ENCODE measurements at places on chromosomes 1 and 21.
A peak's percentile ranks its signal among the peaks of the same experiment; 100 is the strongest.

- DNase-seq: no peak
Observed at GRCh38 chr21:31201144-31201543, 142.9 kb downstream of the TIAM1 start.

DNA sequence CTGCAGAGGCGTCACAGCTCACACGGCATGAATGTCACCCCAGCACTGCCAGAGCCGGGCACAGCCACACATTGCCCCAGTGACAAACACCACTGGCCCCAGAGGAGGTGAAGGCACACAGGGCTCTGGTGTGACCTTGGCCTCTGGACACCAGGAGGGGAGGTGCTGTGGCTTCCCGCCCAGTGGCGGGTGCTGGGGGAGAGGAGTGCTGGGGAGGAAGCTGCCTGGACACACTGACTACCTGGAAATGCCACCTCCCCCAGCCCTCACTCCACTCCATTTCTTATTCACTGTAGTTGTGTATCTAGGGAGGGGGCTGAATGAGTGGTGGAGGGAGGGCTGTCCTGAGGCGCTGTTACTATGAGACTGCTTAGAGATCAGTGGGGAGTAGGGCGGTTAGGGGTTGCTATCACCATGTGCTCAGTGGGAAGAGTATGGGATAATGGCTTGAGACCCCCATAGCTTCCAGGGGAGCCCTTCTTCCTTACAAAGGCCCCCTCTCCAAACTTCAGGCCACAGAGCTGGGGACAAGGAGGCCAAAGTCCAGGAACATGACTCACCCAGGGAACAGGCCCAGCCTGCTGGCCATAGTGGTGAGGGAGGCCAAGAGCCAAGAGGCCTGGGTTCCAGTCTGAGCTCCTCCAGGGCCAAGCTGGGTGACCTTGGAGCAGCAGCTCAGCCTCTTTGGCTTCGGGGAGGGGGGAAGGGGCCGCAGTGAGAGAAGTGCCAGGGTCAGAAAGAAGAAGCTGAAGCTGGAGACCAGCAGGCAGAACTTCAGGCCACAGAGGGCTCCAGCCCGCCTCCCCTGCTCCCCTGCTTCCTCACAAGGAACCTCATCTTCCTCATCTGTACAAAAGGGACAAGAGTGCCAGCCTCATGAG lies 40.1 kb downstream of the AHDC1 start:
- peak; percentile 73 for DNase-seq

DNA sequence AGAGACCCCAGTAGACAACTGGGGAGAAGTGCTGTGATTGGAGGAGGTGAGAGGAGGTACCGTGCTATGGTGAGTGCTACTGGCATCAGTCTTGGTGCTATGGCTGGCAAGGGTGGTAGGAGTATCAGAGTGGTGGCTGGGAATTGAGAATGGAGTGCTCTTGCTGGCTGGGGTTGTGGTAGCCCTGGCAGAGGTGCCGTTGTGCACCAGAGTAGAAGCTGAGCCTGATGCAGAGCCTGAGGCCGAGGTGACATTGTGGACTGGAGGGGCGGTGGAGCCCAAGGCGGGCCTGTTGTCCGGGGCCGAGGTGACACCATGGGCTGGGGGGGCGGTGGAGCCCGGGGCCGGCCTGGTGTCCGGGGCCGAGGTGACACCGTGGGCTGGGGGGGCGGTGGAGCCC lies 14.6 kb downstream of the TRIM46 start:
- DNase-seq: no peak

DNA sequence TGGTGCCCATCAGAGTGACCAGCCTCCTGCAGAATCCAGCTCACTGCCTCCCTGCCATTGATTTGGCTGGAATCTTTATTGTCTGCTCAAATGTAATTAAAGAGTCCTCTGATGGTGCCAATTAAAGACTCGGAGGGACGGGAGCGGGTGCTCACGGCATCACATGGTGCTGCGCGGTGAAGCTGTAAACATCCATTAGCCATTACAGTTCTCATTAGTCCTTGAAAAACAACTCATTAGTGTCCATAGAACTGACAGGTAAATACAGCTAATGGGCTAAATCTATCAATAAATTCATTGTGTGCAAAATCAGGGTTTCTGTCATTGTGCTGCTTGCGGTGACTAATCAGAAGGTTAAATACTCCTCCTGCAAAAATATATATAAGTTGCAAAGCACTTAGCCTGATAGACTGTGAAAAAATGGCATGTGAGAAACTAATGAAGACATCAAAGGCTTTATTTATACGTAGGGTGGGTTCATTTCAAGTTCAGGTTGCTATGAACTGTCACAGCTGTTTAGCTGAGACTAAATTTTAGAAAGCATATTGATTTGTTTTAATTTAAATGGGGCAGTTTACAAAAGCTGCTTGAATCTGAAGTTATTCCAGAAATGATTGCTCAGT lies 289.8 kb upstream of the POU3F1 start:
- DNase-seq: no peak

- DNase-seq: no peak
Observed at GRCh38 chr1:245771511-245772281, 616.9 kb downstream of the KIF26B start.

DNA sequence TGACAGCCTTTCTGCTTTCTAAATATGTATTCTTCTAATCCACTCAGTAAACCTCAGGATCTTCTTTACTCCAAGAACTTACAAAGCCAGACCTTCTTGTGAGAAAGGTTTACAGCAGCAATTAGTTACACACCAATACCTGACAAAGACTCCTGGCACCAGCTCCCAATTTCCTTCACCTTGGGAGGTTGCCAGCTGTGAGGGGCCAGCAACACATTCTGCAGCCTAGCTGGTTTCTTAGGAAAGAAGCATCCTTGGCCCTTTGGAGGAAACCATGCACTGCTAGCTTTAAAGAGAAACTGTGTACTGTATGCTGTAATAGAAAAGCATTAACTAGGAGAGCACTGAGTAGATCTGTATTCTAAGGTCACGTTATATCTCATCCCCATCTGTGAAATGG lies 10.8 kb downstream of the FYB2 start:
- DNase-seq: no peak

DNA sequence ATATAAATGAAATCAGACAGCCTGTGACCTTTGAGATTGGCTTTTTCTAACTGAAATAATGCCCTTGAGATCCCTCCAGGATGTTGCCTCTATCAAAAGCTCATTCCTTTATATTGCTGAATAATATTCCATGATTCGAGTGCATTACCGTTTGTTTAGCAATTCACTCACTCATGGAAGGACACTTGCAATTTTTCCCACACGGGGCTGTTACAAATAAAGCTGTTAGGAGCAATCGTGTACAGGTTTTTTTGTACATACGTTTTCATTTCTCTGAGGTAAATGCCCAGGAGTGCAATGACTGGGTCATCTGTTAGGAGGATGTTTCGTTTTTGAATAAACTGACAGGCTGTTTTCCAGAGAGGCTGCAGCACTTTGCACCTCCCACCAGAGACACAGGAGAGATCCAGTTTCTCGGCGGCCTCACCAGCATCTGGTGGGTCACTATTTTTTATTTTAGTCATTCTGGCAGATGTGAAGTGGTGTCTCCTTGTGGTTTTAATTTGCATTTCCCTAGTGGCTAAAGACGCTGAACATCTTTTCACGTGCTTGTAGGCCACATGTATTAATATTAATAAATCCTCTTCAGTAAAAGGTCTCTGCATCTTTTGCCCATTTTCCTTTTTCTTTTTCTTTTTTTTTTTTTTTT lies 11.0 kb downstream of the PRDM15 start:
- no peak for DNase-seq

DNA sequence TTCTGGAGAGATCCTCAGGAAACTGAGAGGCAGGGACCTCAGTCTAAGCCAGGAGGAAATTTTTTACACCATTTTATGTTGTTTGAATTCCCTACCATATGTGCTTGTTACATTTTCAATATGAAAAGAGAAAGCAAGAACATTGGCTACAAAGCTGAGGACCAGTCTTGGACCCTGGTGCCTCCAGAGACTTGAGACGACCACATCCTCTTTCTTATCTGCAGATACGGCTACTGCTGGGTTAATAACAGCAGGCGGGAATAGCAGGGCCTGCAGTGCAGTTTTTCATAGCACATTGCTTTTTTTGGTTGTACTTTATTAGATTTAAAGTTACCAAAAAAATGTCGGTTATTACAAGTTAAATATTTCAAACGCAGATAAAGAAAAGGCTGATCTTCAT lies 3.9 kb downstream of the KDM4A start:
- DNase-seq: no peak

DNA sequence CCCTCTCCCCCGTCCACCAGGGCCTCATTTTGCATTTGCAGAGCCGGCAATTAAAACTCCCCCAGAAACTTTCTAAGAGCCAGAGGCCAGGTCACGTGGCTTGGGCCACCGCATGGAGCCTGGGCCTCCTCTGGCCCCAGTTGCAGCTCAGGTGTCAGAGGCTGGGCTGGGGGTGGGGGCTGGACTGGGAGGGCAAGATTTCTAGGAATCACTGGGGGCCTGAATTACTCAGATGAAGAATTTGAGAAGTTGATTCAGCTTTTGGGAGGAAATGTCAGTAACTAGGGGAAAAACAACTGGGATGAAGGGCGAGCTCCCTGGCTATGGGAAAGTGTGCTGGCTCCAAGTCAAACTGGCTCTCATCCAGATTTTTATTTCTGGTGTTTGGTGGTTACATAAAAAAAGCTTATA lies 151.0 kb downstream of the CDC7 start:
- no peak for DNase-seq

GRCh38 chr1:42847111-42847595 lies 740 bp downstream of the ZNF691 start:
- DNase-seq: no peak

GRCh38 chr1:53259932-53260331 lies 21.6 kb upstream of the MAGOH start:
- DNase-seq: no peak

GRCh38 chr1:241286486-241286885 lies 70.5 kb downstream of the RGS7 start:
- DNase-seq: no peak

- DNase-seq: no peak
Observed at GRCh38 chr1:208192995-208193394, 51.2 kb downstream of the PLXNA2 start.

DNA sequence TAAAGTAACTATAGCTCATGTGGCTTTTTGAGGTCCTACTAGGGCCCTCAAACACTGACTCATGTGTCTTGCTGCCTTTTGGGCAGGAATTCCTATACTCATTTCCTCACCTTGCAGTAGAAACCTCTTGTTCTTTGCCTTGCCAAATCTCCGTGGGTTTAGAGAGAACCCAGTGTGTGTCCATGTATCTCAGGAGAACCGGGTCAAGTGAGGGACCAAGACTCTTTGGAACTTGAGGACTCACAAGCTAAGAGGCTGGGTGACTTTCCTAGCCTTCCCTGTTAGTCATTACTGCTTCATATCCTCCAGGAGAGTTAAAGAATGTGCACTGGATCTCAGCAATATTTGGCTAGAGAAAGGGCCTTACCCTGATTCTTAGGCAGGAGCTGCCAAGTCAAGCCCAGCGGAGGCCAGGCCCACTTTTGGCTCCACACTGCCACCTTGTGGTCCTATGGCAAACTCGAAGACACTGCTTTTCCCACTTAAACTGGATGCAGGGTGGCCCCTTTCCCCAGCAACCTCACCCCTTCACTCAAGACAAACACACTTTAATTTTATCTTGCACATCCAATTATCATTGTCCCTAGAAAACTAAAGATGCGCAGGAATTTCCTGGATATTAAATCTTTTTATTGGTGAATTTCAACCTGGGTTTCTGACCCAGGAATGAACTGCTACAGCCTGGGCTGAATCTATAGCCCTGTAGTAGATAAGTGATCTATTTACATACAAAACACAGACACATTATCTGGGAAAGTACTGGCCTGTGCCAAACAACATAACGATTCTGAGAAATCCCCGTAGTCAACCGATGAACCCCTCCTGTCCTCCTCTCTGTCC lies 10.6 kb downstream of the AVPR1B start:
- peak; percentile 87 for DNase-seq

- no peak for DNase-seq
Observed at GRCh38 chr1:32525661-32526444, 13.4 kb upstream of the ZBTB8A start.

GRCh38 chr1:165055581-165055980 lies 300.9 kb downstream of the LMX1A start:
- DNase-seq: no peak

- DNase-seq: peak; percentile 60
Observed at GRCh38 chr1:153288634-153289275, 24.0 kb downstream of the PGLYRP3 start.
